Vagina (tissue), 2 donors: ENCODE measurements at places on chromosomes 6 and 20.

DNA sequence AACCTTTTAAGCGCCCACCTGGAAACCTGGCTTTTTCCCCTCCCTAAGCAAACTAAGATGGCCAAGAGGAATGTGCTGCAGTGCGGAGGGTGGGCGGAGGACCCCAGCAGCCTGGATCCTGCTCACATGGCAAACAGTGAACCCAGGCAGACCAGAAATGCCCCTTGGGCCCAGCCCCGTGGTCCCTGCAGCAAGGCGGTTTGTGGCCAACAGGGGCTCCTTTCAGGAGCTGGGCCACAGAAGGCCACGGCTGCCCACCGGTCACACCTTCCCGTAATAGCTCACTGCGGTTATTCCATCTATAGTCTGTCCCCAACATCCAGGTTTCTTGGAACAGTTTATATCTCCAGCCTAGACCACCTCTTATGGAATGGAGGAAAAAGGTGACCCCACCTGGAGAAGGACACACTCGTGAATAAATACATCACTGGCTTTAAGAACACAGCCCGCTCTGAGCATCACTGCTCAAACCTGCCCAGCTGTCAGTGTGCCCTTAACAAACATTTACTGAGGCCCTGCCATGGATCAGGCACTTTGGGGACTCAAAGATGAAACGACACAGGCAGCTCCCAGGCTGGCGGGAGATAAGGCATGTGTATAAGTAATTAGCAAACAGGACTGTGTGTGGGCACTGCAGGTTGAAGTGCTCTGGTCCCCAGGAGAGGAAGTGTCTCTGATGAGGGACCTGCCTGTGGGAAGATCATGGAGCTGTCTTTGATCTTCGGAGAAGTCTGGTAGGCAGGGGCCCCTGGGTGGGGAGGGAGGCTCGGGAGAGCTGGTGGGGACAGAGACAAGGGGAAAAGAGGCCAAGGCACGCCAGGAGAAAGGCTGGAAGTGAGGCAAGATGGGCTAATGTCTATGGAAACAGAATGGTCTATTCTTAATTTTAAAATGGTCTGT is 3.2 kb upstream of the TUBB1 start:
- no peak for DNase-seq

GRCh38 chr20:50272030-50272723 is 81.5 kb downstream of the CEBPB start:
- DNase-seq: no peak

- DNase-seq: no peak
These were observed 117.0 kb downstream of the NFATC2 start for GRCh38 chr20:51425347-51426106.

GRCh38 chr6:76612954-76613353 is 540.5 kb upstream of the IMPG1 start:
- DNase-seq: no peak

DNA sequence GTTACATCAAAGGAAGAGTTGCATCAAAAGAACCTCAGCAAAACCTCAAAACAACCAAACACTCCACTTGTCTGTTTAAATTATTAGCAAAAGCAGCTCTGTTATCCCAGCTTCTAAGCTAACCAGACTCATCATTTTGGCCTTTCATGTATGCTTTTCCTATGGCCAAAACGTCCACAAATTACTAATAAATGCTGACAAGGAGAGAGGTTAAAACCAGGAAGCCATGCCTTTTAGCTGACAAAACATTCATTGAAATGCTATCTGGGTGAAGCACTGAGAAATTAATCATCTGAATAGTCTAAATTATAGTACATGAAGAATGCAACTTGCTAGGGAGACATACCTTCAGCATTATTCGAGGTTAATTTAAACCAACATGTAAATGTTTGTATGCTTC is 80.6 kb downstream of the LAMA2 start:
- DNase-seq: no peak

DNA sequence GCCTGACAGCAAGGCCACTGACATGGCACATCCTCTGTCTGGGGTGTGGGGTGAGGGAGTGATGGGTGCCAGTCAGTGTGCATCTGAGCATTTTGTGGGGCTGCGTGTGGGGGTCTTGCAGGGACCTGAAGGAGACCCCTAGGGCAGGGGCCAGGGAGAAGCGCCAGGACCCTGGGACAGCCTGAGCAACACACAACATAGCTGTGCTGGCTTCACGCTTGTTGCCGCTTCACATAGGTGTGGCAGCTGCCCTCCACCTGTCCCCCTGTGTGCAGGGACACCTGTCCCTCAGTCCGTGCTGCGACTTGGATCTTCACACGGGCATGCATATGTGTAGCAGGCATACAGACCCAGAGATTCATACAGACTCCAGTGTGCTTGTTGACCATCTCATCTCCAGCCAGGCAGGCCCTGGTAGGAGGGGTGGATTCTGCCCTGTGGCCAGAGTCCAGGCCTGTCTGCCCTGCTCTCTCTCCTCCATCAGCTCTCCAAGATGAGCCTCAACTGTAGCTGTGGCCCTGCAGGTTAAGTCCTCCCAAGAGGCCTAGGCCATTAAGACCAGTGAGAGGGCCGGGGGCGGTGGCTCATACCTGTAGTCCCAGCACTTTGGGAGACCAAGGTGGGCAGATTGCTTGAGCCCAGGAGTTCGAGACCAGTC is 3.2 kb upstream of the NPBWR2 start:
- DNase-seq: no peak

DNA sequence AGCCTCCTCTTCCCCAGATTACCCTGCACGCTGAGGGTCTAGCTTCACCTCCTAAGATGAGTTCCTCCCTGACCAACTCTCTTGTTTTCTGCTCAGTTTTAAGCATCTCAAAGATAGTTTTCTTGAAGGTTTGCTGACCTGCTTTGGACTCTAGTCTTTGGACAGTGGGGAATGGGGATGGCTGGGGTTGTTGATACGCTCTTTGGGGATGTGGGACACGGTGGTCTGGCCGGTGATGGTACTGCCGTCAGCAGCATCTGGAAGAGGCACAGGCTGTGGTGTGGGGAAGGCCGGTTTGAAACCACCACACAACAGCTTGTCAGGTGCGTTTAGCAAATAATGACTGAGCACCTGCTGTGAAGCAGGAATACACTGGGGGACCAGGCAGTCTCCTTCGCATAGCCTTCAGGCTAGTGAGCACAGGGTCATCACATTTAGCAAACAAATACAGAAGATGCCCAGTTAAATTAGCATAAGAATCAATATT is 94.1 kb downstream of the TMEM242 start:
- no peak for DNase-seq

GRCh38 chr6:45576648-45577624 is 199.2 kb upstream of the SUPT3H start:
- DNase-seq: no peak

DNA sequence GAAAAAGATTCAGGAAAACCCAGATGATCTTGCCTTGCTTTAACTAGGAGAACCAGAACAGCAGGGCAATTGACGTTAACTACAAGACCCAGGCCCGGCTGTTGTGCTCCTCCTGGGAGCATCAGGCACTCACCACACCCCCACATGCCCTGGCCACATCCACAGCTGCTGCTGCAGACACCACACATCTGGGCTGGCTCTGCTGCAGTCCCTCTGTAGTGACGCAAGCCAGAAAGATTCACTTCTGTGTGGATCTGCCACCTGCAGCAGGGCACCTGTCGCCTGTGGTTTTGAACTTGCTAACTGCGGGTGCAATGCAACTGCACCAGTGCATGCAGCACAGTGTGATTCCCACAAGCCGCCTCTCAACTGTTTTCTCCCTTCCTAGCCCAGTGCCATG is 228.8 kb downstream of the SYNDIG1 start:
- DNase-seq: peak; percentile 76

DNA sequence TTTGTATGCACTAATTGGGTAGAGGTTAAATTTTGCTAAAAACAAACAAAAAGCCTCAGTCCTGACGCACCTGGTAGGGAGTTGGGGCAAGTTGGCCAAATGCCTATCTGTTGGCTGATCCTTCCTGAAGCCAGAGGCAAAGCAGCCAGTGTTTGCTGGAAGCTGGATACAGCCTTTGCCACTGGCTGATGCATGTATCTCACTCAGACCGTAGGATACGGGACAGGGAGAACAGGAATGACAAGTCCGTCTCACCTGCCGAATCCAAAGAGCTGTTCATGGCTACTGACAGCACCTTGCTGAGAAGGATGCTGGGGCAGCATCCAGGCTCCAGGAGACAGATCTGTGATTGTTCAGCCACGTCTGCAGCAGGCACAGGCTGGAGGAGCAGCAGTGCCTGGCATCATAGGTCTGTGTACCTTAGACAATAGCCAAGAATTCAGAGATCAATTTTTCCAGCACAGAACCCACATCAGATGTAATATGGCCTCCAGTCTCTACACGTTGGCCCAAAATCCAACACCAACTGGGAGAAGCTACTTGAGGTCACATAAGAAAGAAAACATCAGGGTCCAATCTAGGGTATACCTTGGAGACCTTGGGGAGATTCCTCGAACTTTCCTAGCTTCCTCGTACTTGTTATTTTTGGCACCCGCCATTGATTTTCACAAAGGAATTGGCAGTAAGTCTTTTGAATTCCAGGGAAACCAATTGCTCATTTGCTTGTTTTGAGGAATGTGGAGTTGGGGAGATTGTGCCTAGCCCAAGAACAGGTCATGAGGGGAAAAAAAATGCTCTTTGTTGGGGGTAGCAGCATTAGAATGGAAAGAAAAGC is 108.5 kb upstream of the ARMC2 start:
- DNase-seq: no peak

- no peak for DNase-seq
These were observed 95.4 kb downstream of the OGFRL1 start for GRCh38 chr6:71383901-71384489.

DNA sequence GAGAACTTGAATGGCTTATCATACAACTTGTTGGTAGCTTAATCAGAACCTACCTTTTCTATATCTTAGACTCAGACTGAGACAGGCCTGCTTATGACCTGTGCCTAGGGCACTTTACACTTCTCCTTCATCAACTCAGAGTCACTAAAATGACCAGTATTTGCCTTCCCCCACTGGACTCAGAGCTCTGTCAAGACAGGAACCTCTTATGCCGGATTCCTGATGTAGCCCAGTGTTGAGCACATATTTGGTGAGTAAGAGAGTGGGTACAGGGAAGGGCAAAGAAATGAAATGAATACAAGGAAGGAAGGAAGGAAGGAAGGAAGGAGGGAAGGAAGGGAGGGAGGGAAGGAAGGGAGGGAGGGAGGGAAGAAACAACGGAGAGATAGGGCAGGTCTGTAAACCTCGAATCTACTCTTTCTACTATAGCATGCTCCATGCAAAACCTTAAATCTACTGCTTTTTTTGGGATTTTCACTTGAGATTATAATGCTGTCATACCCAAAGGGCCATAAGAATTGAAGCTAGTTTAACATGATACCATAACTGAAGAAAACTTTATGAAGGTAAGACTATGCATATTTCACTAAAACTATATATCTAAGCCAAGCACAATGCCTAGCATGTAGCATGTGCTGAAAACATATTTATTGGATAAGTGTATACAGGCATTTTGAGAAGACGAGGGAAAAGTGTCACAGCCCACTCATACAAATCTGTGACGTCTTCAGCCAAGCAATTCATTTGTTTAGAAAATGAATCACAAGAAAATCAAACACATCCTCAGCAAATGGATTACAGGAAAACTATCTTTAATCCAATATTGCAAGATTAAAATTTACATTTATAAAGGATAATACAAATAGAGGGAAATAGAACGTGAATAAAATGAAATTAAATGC is 89.9 kb downstream of the RFX6 start:
- no peak for DNase-seq

- no peak for DNase-seq
These were observed 378.5 kb downstream of the FRK start for GRCh38 chr6:115681978-115682775.

- no peak for DNase-seq
These were observed 514.5 kb upstream of the GJE1 start for GRCh38 chr6:141618180-141618581.
